NCI-H69 (cell line): ENCODE measurements at places on chromosomes 1 and 21.

GRCh38 chr21:40752125-40752524 is 94.8 kb downstream of the DSCAM start:
- peak; percentile 73 for DNase-seq

GRCh38 chr1:198966519-198966918 is 327.7 kb downstream of the PTPRC start:
- DNase-seq, result no peak

GRCh38 chr1:230568008-230568407 is 74.3 kb upstream of the COG2 start:
- peak; percentile 44 for DNase-seq

DNA sequence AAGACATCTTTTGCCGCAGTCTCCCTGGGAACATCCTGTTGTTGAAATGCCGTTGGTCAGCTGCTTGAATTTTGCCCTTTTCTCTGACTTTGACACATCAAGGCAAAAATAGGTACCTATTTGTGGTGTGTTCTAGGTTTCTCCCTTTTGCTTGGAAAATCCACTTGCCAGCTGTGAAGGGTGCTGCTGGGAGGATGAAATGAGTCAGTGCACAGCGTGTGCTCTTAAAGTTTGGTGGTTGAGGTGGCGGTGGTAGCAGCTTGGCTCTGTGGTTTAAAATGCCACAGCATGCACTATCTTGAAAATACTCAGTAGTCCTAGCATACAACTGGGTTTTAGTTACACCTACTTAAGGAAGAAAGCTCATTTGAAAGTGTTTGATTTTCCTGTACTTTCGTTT is 183.8 kb downstream of the DHRS3 start:
- DNase-seq, result peak; percentile 8

- no peak for DNase-seq
Measured at GRCh38 chr1:47104816-47105215, 32.4 kb upstream of the CYP4A22 start.

GRCh38 chr1:169012416-169012815 is 94.1 kb upstream of the ATP1B1 start:
- DNase-seq, result no peak

DNA sequence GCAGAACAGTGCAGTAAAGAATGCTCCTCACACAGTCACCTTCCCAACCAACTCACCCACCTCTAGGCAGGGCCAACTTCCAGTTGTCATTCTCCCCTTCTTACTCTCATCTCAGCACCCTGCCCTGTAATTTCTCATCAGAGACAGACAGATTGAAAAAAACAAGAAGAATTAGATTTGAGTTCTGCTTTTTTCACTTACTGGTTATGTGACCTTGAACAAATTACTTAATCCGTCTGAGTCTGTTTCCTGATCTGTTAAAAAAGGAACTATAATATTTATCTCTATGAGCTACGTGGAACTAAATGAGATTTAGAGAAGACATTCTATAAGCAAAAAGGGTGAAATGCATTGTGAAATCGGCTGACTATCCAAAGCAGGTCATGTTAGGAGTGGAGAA is 330.3 kb downstream of the ZNF326 start:
- no peak for DNase-seq

GRCh38 chr1:18954270-18955071 is 2.0 kb downstream of the IFFO2 start:
- DNase-seq, result no peak

- no peak for DNase-seq
Measured at GRCh38 chr1:66434096-66434495, 99.9 kb upstream of the SGIP1 start.

- no peak for DNase-seq
Measured at GRCh38 chr1:196152975-196153374, 455.3 kb downstream of the KCNT2 start.

- peak; percentile 98 for DNase-seq
Measured at GRCh38 chr1:214234635-214235025, 46.3 kb upstream of the SMYD2 start.

DNA sequence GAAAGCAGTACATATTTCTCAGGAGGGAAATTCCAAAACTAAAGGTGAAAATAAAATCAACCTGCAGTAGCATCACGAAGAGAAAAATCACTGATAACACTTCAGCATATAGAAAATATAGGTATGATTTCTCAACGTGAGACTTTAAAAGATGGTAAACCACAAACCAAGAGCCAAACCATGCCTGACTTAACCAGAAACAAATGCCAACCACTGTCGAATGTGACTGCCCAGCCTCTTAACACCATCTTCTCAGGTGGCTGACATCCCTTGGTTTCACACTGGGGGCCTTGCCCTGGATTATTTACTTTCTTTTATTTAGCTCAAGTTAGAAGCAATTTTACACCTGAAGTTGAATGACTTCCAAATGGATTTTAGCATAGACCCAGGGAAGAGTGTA is 10.1 kb downstream of the HMGCS2 start:
- no peak for DNase-seq

- no peak for DNase-seq
Measured at GRCh38 chr1:234644928-234645327, 35.0 kb upstream of the IRF2BP2 start.

GRCh38 chr1:156320560-156320959 is 17.5 kb downstream of the CCT3 start:
- DNase-seq, result no peak

GRCh38 chr1:181635110-181635509 is 151.8 kb downstream of the CACNA1E start:
- peak; percentile 41 for DNase-seq

- DNase-seq, result no peak
Measured at GRCh38 chr1:107273515-107273914, 132.7 kb downstream of the NTNG1 start.

DNA sequence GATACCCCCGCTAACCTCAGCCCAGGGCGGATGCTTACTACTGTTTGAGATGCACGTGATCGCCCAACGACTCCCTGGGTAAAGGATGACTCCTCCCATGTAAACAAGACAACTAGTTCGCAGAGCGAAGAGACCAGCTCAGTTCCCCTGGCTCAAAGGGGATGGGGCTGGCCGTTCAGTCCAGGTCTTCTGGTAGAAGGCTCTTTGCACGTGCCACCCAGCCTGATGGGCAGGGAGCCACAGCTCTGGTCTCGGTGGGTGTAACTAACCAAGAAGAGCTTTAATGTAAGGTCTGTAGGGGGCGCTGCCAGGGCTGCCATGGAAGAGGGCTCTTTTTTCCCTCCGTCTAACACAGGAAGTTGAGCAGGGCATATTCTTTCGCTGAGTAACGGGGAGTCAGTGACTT is 49.4 kb upstream of the PARP1 start:
- peak; percentile 58 for DNase-seq

DNA sequence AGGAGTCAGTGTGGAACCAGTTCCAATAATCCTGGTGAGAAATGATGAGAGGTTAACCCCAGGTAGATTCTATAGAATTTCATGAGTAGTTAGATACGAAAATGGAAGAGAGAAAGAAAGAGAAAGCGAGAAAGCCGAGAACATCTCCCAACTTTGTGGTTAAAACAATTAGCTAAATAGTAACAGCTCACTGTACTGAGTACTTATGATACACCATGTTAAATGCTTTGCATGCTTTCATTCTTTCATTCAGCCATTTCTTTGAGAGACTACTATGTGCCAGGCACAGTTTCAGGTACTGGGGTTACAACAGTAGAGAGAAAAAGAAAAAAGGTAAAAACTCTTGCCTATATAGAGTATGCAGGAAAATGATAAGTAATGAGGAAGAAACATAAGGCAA is 109.7 kb upstream of the SYT6 start:
- no peak for DNase-seq

DNA sequence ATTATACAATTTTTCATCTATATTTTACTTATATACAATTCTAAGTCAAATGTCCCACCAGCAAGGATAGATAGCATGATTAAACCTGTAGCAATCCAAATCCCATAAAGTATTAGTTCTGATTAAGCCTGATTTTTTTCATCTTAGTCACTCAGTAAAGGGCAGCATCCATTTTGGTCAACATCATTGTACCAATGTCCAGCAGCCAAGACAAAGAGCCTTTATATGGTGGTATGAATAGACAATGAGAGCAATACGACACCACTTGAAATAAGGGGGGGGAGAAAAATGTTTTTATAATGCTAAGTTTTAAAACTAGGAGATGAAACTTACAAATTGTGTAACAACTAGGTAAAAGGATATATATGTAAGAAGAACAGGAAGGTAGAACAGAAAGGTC is 7.4 kb downstream of the ZNF644 start:
- no peak for DNase-seq

GRCh38 chr1:55352080-55352810 is 137.1 kb upstream of the USP24 start:
- DNase-seq, result no peak

- no peak for DNase-seq
Measured at GRCh38 chr1:160437432-160438316, 37.3 kb downstream of the VANGL2 start.

- DNase-seq, result no peak
Measured at GRCh38 chr1:159509440-159510228, 26.2 kb downstream of the OR10J5 start.

GRCh38 chr1:22318279-22318981 is 133.2 kb upstream of the ZBTB40 start:
- DNase-seq, result peak; percentile 95

DNA sequence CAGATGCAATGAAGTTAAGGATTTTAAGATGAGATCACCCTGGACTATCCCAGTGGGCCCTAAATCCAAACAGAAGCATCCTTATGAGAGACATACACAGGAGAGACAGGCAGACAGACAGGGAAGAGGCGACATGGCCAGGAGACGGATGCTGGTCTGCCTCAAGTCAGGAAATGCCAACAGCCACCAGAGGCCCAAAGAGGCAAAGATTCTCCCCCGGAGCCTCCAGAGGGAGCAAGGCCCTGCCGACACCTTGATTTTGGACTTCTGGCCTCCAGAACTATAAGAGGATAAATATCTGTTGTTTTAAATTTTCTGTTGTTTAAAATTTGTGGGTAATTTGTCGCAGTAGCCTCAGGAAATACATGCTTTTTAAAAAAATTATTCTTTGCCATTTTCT is 116.4 kb downstream of the GLIS1 start:
- no peak for DNase-seq

GRCh38 chr1:101506541-101507164 is 269.8 kb downstream of the S1PR1 start:
- peak; percentile 61 for DNase-seq

DNA sequence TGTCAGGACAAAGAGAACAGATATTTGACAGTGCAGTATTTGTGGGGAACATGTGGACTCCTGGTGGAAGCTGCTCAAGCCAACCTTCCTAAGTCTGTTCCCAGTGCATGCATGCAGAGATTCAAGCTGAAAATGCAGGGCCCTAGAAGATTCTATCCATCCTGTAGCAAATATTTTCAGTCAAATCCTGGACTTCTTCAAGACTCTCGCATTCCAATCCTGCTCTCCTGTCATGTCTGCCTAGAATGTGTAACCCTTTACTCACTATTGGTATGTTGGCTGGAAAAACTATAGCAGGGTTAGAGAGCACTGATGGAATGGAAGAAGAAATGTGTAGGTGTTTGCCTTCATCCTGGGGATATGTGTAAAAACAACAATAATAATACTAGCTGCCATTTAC is 385.6 kb upstream of the PKN2 start:
- DNase-seq, result no peak

DNA sequence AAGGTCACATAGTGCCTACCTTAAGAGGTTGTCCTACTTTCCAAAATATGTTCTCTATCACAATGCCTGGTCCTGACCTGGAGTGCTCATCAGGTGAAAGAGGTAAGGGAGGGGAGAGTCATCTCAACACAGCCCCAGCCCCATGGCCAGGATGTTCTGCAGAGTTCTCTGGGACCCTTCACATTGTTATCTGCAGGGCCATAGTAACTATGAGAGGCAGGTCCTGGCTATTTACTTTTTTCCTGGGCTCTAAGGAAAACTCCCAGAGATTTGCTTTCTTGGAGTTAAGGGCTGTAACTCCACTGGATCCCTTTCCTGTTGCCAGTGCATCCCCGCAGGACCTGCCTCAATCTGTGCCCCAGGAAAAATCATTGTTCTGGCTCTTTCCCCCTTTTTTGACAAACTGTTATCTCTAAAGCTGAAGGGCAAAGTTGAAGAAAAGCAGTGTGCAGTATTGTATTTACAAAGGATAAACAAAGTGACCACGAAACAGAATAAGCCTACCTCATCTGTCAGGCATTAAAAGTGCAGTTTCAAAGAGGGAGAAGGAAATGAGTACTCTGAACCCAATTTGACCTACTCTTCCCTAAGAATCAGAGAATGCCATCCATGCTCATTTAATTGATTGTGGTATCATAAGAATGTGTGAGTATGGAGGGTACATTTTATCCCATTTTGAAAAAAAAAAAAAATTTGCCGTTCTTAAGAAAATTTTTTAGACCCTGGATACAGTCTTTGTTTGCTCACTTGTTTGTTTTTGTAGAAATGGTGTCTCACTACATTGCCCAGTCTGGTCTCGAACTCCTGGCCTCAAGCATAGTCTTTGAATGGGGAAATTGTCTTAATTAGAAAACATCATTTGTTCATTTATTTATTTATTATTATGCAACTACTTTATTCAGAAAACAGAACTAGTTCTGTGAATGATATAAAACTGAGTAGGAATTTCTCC is 149.6 kb downstream of the RHOU start:
- no peak for DNase-seq

DNA sequence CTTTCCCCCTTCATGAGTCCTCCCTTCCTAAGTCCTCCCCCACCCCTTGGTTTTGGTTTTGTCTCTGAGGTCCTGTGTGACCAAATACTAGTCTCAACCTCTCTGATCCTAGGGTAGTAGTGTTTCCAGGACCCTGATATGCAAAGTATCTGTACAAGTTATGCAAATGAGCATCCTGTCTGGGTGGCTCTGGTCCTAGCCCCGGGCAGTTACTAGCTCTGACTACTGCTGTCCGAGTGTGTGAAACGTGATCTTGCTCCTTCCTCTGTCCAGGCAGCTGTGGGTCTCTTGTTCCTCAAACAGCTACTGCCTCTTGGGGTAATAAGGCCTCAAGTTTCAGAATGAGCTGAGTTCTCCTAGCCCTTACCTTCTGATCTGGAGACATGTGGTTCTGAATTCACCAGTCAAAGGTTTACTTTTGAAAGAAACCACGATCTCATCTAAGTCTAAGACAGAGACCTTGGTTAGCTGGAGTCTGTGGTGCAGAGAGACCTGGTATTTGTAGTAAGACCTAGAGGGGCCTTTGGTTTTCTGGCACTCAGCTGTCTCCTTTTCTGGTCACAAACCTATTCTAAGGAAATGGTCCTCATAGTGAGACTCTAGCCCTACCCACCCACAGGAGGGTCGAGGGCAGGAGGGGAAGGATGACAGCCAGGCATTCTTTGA is 31.0 kb upstream of the IL19 start:
- peak; percentile 13 for DNase-seq

- DNase-seq, result no peak
Measured at GRCh38 chr21:42089093-42089631, 18.0 kb downstream of the UMODL1 start.
